ENCODE measurements at places on chromosomes 1 and 21.

DNA sequence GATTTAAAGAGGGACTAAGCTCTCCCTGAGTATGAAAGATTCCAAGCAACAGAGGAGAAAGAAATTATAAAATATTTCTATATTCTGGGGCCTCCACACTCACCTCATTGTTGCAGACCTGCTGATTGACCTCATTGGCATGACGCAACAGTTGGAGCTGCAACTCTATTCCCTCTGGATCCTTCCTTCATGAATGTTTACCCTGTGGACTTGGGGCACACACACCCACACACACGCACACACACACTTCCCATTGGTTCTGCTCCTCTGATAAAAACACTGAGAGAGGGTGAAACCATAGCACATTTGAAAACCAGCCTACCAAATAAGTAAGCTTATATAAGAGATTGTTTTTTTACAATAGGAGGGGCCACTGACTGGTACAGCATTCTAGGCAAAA, 159.1 kb downstream of the BRINP2 start:
- DNase-seq: no peak

- DNase-seq: no peak
Measured at GRCh38 chr1:211708006-211708405, 32.6 kb upstream of the NEK2 start.

DNA sequence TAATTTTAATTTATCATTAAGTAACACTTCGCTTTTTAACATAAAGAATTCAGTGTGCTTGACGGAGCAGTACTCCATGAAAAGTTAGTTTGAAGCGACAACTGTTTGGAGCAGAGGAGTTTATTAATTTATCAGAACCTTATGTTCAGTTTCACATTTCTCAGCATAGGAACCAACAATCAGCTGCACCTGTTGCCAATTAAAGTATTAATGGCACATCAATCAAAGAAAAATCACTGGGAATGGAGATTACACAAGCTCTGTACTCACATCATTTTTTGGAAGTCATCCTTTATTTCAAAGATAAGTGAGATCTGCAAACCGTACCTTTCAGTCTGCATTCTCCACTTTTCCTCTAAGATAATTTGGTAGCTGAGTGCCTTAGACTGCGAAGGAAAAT, 344.6 kb downstream of the LMO4 start:
- DNase-seq: no peak

GRCh38 chr1:22830041-22830566, 119.5 kb downstream of the EPHB2 start:
- no peak for DNase-seq

GRCh38 chr1:58887059-58887458, 103.2 kb upstream of the JUN start:
- no peak for DNase-seq

DNA sequence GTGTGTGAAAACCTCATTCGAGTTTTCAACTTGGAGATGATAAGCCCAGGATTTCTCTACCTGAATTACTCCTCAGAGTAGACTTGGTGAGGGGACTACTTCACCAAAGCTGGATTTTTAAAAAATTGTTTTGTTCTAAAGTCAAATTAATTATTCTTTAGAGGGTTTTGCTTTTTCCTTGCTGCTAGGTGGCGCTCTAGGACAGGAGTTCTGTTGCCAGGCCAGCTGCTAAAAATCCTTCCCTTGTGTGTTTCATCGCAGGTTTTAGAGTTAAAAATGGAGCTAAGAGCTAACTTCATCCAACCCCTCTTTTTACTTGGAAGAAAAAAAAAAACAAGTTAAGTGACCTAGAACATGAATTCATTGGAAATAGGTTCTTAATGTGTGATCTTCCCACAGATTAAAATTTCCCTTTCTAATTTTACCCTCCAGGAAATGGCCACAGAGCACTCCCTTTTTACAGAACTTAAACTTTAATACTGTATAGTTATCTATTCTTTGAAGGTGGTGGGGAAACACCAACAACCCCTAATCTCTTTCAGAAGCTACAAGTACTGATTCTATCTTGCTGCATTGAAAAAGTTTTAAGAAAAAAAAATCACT, 36.7 kb upstream of the FAM163A start:
- peak; percentile 75 for DNase-seq
